ENCODE measurements at places on chromosomes 1 and 21.

DNA sequence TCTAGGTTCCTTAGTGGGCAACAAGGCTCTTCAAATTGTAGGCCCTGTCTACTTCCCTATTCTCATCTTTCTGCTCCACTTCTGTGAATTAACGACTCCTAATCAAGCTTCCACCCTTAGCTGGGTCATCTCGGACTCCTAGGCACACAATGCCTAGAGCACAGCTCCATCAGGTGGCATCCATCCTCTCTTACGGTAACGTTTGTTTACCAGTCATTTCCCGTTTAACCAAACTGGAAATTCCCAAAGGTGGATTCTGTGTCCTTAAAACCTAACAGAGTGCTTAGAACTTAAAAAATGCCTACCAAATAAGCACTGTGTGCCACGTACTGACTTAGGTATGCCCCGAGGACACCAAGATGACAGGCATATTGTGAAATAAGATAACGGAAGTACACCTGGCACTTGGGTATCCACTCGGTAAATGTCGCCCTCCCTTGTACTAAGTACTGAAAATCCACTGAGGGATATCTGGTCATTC lies 1.5 kb downstream of the PARP1 start:
- no peak for DNase-seq

- DNase-seq: no peak
Observed at GRCh38 chr1:68232289-68233148, at the start of gene WLS. Gene WLS, minus strand, starts transcription at chr1:68232523. Its CDS starts 224 bp downstream, at chr1:68232299.

DNA sequence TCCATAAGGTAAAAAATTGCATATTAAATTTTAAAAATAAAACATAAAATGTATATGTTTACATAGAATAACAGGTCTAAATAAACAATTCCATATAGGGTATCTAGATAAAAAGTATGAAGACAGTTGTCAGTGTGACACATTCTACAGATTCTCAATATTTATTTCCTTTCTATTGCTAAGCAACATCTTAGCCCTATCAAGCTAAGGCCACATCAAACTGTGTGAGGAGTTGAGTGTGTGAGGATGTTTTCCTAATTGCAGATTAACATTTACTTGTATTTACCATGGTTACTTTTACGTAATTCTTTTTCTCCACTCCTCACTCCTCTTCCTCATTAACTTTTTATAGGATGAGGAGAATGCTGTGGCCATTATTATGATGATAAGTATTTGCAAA lies 41.9 kb upstream of the MCOLN3 start:
- DNase-seq: no peak

- no peak for DNase-seq
Observed at GRCh38 chr1:235996048-235996785, 68.7 kb downstream of the NID1 start.

- DNase-seq: no peak
Observed at GRCh38 chr1:10424034-10424433, 6.2 kb upstream of the CENPS start.

GRCh38 chr1:176811511-176812288 lies 348.7 kb downstream of the PAPPA2 start:
- DNase-seq: no peak

DNA sequence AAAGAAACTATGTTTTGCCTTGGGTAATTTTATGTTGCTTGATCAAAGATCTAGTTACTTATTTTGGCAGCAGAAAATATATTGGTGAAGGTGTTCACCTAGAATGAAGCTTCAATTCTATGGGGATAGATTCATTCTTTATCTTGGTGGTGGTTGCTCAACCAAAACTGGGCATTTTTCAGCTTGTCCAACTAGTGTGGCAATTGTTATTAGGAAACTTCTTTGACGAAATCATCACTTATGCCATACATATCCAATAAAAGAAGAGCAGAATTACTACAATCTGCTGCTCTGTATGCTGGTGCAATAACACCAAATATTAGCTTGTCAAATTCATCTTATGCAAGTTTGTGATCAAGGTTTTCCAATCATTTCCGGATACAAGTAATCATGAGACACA lies 26.8 kb upstream of the TMPRSS15 start:
- no peak for DNase-seq

- no peak for DNase-seq
Observed at GRCh38 chr1:246320286-246320685, 186.8 kb downstream of the SMYD3 start.

DNA sequence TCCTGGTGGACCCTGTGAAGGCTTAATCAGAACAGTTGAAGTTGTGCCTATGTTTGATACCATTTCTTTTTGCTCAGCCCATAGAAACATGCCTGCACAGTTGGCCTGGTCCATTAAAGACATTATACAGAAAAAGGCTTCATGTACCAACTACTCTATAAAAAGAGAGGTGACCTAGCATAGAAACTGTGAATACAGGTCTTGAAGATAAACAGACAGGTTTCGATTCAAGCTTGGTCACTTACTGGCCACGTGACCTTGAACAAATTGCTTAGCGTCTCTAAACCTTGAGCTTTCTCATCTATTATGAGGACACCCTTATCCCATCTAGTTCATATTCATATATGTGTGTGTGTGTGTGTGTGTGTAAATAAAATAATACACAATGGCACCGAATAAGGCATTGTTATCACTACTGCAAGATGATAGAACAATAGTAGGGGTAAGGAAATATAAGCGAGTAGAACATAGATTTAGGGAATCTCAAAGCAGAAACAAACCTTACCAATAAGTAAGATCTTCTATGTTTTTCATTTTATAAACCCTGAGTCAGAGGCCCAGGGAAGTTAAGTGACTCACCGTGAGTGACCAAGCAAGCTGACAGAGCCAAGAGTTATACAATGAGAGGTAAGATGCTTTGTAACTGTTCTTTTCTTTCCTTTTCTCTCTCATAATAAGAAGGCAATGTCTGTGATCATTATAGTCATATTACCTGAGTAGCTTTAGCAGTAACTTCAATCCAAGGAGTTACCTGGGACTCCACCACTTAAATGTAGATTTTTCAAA lies 476.8 kb upstream of the DEPDC1 start:
- no peak for DNase-seq

DNA sequence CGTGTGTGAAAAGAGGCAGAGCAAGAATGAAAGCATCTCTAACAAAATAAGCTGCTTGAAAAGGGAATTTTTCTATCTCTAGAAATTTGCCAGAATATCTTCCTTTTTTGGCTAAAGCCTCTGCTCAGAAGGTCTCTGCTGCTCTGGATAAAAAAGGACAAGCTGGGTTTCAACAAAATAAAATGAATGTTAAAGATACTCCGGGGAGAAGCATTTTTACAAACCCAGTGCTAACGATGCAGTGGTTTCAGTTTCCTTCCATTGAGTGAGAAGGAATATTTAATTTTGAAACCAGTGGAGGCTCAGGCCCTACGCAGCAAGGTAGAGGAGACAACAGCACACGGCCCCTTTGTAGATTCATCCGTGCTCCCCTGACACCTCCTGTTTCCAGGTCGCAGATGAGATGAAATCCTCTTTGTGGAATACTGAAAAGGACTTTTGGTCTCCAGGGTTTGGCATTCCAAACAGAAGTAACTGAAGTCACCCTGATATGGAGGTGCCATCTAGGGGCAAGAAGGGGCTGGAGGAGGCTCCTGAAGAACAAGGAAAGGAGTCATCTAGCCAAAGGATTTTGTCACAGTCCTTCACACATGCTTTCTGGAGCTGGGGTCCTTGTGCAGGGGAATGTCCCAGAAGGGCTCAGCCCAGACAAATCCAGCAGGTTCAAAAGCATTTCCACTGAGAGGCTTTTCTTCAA lies 65.7 kb upstream of the SYT6 start:
- DNase-seq: no peak

DNA sequence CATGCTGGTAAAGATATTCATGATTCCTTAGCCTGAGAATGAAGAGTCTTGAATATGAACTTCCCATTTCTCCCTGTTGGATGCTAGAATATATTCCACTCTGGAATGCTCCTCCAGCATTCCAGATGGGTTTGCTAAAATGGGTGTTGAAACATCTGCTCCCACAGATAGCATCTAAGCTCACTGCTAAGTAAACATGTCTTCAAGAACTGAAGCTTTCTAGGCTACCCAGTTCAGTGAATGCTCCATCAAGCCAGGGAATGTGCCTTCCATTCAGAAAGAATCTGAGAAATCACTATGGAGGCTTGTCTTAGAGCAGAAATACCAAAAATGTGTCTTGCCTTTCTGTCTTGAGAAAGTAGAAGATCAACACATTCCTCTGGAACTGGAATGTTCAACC lies 81.1 kb downstream of the TNFSF18 start:
- DNase-seq: no peak
